Neuronal stem cell (in vitro differentiated cells): ENCODE measurements at places on chromosomes 7 and 10.

GRCh38 chr7:1231214-1232102, 1.2 kb upstream of the UNCX start:
- no peak for DNase-seq

DNA sequence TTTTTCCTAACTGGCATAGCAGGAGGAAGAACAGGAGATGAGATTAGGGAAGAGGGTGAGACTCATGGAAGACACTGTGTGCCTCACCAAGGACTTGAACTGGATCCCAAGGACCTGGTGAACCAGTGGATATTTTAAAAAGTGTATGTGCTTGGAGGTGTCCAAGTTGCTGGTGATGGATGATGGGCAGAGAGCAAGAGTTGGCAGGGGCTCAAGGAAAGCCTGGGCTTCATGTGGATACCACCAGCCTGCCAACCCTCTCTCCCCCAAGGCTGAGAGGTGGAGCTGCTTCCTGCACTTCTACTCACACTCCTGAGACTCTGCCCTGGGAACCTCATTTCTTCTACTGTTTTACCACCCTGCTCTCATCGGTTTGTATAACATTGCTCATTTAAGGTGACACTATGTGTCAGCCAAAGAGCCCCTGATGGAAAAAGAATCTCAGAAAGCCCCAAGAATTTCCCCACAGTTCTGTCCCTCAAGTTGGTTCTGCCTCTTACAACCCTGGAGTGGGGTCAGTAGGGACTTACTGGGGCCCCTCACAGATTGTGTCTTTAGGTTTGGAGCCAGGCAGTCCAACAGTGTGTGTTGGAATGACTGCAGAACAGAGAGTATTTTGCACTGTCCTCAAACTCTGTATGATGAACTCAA, 56.2 kb upstream of the PDCD4 start:
- no peak for DNase-seq

GRCh38 chr7:51455948-51456347, 139.3 kb upstream of the COBL start:
- DNase-seq, result no peak

GRCh38 chr10:103473261-103473671, 5.8 kb downstream of the CALHM3 start:
- DNase-seq, result no peak

DNA sequence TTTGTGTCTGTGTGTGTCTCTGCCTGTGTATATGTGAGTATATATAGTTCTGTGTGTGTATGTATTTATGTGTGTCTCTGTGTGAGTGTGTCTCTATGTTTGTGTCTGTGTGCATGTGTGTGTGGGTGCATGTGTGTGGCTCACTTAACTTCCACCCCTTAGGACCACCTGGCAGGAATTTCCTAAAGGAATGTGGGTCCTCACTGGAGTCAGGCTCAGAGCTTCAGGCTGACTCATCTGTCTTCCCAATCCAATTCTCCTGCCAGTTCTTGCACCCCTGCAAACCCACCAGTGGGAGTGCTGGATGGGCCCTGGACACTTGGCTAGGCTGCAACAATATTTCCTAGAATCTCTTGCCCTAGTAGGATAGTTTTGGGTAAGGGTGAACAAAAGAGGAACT, 70.2 kb upstream of the GRB10 start:
- DNase-seq, result no peak

DNA sequence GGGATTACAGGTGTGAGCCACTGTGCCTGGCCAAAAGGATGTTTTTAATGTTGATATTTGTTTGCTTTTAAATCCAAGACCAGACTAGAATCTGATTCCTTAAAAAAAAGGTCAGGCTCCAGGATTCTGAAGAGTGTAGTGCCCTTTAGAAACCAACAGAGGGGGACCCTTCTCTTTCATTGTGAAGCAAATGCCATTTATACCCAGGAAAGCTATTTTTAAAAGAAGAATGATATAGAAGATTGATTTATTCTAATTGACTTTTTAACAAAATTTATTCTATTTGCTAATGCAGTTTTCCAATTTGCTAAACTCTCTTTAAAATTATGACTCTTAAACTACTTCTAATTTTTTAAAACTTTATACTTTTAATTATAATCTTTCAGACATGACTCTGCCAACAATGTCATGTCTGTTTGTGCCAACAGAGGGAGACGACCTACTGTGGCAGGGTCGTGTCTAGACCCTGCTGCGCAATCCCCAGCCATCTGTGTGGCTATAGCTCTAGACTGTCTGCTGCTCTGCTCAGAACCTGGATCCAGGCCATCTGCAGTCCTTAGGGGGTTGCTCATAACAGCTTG, 201.0 kb upstream of the IMMP2L start:
- peak; percentile 38 for DNase-seq

GRCh38 chr7:68725843-68726785, 872.2 kb upstream of the AUTS2 start:
- no peak for DNase-seq

DNA sequence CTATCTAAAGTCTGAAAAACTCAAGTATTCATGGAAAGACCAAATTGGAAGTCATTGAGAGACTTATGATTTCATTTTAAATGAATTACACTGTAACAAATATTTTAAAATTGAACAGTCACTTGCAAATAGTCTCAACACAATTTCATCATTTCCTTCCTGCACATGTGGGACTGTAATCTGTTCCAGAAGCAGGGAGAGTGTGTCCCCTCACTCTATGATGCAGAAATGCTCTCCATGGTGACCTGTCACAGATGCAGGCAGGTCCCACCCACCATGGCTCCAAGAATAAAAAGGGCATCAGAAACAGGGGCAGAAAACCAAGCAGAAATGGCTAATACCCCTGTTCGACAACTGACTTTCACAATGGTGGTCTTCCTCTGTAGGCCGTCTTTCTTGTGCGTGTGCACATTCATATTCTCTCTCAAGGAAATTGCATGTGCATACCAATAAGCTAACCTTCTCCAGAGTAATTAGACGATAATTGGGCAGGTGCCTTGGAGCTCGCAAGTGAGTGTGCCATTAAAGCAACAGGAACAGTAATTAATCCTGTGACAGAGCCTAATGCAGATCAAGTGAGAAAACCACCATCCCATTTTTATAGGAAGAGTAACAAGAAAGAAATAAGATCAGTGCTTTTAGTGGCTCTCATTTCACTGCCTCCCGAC, 170.9 kb downstream of the ZMYND11 start:
- DNase-seq, result no peak

DNA sequence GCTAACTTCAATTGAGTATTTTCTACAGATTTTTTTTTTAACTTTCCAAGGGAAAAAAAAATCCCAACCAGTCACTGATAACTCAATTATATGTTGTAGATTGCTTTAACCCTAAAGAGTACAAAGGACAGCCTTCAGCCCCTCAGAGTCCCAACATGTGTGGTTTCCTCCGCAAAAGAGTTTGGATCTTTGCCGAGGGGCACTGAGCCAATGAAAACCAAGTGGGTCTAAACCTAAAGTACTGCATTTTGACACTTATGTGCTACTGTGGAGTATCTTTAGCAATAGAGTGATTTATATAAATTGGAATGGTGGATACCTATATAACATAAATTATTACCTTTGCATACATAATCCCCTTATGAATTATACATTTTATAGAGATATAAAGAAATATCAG, 91.5 kb downstream of the SEMA3D start:
- DNase-seq, result no peak

DNA sequence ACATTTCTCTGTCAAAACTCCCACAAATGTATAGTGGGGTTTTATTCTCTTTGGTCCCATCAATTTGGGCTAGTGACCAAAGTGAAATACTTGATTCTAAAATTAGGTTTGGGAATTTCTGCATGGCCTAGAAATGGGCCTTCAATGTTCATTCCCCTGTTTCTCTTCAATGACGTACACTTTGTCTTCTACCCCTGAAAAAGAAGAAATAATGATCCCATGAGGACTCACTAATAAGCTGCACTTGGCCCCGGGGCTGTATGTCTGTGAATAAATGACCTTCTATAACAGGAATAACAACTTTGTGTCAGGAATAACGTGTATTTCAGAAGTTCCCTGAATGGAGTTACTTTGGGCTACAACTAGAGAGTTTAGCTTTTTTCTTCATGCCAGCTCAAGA, 20.2 kb downstream of the OR6B1 start:
- no peak for DNase-seq

DNA sequence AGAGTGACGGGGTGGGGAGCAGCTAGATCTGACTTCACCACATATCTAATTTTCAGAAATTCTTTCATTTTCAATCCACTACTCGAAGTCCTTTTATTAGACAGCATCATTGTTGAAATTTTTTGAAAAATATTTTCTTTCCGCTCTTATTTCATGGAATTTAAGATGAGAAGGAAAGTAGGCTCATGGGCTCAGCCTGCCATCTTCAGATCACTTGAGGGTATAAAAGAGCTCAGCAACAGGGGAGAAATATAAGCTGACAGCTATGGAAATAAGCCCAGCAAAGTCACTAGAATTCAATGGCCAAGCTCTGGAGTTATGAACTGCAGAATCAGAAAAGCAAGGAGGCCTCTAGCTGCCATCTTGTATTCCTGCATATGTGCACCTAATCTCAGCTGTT, 389.1 kb downstream of the XPNPEP1 start:
- no peak for DNase-seq

GRCh38 chr10:28411648-28412047, 108.8 kb upstream of the MPP7 start:
- no peak for DNase-seq

DNA sequence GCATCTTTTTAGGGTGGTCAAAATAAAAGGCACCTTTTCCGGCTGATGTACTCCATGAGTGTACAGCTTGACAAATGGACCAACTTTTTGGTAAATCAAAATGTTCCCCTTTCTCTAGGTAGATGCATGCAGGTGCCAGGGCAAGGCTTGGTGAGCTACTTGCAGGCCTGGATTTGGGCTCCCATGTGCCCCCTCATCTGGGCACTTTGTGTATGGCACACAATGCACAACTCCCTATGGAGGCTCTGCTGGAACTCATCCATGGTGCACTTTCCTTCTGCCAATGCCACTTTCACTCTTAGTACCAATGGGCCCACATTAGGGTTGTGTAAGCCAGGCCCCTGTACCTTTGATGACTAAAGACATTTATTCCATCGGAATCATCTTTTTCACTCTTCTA, 300.8 kb downstream of the SDHAF3 start:
- DNase-seq, result no peak

- no peak for DNase-seq
These were observed 39.5 kb downstream of the TSPAN14 start for GRCh38 chr10:80493522-80494051.

DNA sequence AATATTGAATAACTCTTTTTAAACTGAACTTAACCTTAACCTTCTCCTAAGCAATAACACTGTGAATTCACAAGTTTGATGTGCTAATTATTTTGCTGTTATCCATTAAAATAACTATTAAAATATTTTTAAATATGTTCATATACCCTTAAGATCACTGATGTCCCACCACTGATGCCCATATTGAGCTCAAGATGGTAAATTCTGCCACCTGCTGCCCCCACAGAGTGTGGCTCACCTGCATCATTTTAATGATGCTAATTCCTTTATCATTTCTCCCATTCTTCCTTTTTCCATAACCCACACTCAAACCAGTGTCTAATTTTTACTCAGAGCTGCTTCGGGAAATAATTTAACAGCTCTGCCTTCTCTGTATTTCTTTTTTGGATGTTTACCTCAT, 82.3 kb upstream of the ARID5B start:
- DNase-seq, result no peak

- DNase-seq, result no peak
These were observed 558 bp downstream of the ARHGAP22 start for GRCh38 chr10:48604039-48604990.

DNA sequence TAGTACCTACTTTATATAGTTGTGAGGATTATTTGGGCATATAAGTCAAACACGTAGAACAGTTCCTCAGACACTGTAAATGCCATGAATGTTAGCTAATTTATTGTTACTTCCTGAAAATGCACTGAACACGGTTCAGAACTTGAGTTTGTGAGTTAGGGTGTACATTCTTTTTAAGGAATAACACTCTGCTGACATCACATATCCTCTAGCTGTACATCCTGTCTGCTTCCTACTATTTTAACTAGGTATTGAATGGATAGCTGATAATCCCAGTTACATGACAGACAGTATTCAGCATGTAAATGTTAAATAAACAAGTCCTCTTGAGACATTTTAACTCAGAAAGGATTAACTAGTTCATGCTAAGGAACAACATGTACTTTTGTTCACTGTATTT, 16.0 kb downstream of the SAMD8 start:
- no peak for DNase-seq

DNA sequence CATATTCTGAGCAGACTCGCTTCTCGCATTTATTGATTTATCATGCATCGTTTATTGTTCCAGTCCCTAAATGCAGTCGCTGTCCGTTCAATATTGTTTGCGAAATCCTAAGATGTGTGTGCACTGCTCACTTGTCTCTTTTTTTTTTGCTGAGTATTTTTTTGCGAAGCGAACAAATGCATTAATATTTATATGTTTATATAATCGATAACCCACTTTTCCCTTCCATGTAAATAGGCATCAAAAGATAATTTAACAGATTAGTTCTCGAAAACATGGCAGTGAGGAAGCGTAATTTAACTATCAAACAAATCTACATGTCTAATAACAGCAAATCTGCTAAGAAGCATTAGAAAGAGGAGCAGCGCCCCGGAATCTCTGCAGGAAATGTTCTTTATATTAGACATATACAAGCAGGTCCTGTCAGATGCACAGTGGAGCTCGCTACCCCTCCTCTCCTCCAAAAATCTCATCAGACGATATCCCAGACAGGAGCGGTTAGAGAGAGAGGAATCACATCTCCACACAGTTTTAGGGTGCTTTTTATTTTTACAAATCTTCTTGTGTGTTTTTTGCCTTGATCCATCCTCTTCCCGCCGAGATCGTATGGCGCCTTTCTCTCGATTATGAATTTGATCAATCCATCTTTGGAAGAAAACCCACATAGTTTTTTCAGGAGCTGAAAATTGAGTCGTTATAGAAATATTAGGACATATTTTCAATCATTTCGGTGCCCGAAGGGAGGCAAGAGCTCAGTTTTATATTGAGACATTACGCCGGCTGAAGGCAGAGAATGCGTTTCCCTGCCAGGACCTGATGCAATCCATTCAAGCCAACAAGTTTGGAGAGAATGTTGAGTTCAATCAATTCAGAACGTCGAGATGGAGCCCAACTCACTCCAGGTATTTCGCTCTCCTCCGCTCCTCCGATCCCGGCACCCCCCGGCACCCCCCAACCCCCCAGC, at the start of gene ARID5B:
ARID5B (plus strand) TSS at position 871 of the 964 bp plus-strand sequence; CDS start at position 882, 11 bp downstream.
- peak; percentile 50 for DNase-seq

DNA sequence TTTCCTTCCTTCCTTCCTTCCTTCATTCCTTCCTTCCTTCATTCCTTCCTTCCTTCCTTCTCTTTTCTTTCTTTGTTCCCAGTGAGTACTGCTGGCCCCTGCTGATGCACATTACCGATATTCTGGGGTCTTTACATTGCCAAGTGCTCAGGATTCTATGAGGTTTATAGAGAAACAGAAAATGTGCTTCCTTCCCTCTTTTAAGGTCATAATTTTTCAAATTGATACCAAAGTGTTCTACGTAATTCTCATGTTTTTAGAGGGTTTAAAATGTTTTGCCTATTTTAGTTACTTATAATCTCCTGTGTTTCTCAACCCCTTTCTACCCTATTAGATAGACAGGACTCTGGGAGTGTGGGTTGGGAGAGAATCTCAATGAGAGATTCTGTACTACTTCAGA, 291.2 kb downstream of the HDAC9 start:
- no peak for DNase-seq
